ENCODE measurements at places on chromosomes 5 and 9. TPM values are rescaled to one million over a fixed set of nuclear protein-coding genes. Genes with fewer than 3 reads are reported as not detected.

Gene PAEP
- not detected for total RNA-seq

Gene TAF11L10
- total RNA-seq = not detected

Gene NSG2
- not detected for total RNA-seq

Gene CORO2A
- total RNA-seq = 0.30 TPM

Gene PCA3
- total RNA-seq = not detected

Gene FOXB2
- total RNA-seq = not detected

Gene C9orf78
- total RNA-seq = 41.9 TPM

Gene OR1Q1
- total RNA-seq = not detected

Gene CDX1
- total RNA-seq = not detected

Gene FOXD1
- total RNA-seq = 10.7 TPM

Gene CCNO
- total RNA-seq = not detected

Gene KIF4B
- 0.09 TPM for total RNA-seq

Gene NR6A1
- total RNA-seq = under 0.01 TPM

Gene SH3PXD2B
- 51.0 TPM for total RNA-seq

Gene GMCL2
- not detected for total RNA-seq

All from smooth muscle cell of the umbilical artery (primary cell).